ENCODE measurements at places on chromosomes 4 and X. TPM values are rescaled to one million over a fixed set of nuclear protein-coding genes. Genes with fewer than 3 reads are reported as not detected.
A peak's percentile ranks its signal among the peaks of the same experiment; 100 is the strongest.

Gene OPHN1
- 0.23 TPM for total RNA-seq

Gene CXCL11
- total RNA-seq = not detected

Gene KLF8
- 5.4 TPM for total RNA-seq

Gene XAGE1B
- not detected for total RNA-seq

Gene APEX2
- total RNA-seq = 13.4 TPM

Gene CHM
- 22.3 TPM for total RNA-seq

Gene UBA1
- 129 TPM for total RNA-seq

Gene MSX1
- total RNA-seq = not detected

Gene PAGE2
- total RNA-seq = not detected

Gene GC
- not detected for total RNA-seq

GRCh38 chr4:84786478-84786877 lies 180.0 kb downstream of the WDFY3 start:
- DNase-seq = no peak

- no peak for DNase-seq
Measured at GRCh38 chr4:169841776-169842175, 84.0 kb upstream of the HPF1 start.

DNA sequence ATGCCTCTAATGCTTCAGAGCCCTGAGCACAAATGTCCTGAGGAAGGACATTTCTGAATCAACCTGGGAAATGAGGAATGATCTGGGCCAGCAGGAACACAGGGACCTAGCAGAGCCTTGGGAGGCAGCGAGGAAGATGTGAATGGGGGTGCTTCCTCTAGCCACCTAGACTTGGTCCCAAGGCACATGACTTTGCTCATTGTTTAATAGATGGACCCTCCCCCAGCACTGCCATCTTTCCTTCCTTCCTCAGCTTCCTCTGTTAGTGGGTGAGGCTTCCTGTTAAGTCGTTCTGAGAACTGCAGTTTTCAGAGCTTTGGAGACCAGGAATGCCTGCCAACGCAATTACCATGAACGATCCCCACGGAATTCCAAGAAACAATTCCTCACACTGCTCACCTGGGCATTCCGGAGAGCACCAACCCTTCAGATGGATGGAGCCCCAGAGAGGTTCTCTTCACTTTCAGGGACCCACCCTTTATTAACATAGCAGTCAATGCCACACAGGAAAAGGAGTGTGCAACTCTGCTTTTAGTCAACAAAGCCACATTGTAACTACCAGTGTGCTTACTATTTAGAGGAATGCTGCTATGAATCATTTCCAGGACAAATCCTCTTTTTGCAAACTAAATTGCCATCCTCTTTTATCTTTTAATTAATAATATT lies 48.5 kb upstream of the STIM2 start:
- DNase-seq = no peak

GRCh38 chrX:78019586-78020483 lies 50.4 kb upstream of the PGAM4 start:
- no peak for DNase-seq

GRCh38 chr4:1870328-1870577 lies 940 bp upstream of the NSD2 start:
- peak; percentile 88 for DNase-seq

- no peak for DNase-seq
Measured at GRCh38 chrX:13411496-13412207, 91.8 kb upstream of the ATXN3L start.

DNA sequence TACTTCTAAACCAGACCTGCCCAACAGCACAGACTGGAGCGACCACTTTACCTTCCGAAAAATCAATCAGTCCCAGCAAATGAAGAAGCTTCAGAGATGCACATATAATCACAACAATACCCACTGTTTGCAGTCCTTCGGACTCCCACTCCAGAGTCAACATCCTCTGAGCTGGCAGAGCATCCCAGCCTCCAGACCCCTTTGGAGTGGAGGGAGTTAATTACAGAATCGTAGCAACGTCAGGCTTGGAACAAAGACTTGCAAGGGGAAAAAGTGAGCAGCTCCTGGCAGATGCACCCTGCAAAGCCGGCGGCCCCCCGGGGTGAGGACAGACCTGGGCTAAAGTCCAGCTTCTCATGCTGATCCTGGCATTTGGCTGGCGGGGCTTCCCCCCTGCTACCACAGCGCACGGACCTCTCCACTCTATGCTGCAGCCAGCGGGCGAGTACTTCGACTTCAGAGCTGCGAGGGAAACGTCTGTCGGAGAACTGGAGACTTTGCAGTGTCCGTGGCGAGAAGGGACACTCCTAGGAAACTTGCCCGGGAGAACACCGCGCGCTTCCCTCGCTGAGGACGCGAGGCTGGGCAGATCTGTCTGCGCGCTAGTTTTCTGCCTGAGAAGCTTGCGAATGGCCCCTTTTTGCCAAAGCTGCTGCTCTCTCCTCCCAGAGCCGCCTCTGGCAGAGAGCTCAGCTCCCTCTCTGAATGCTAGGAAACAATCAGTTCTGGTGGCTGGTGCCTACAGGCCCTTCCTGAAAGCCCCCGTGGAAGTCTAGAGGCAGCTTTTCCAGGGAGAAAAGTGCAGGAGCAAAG lies 283.7 kb downstream of the PACRGL start:
- DNase-seq = no peak

- DNase-seq = no peak
Measured at GRCh38 chr4:55876387-55876786, 22.9 kb downstream of the EXOC1 start.

- no peak for DNase-seq
Measured at GRCh38 chr4:73976716-73977115, 5.1 kb downstream of the PF4 start.

DNA sequence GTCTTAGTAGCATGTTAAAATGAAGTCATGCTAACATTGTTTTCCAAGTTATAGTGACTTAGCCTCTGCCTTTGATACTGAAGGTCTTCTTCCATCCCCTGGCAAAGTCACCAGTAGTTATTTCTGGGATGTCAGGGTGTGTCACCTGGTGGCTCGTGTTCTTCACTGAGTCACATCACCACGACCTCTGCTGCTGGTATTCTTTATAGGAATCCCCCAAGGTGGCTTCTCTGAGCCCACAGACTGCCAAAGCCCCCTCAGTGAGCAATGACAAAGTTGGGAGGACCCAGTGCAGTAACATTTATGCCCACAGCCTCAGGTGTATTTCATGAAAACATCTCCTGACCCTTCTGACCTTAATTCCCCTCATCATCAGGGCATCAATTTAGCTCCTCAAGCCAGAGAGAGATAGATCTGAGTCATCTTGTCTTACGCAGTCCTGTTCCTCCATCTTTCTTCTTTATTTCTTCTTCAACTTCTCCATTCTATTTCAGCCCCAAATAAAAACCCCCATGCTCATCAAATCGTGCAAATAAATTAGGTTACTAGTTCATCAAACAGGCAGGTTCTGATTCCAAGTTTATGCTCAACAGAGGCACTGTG lies 29.3 kb upstream of the GPRIN3 start:
- no peak for DNase-seq

DNA sequence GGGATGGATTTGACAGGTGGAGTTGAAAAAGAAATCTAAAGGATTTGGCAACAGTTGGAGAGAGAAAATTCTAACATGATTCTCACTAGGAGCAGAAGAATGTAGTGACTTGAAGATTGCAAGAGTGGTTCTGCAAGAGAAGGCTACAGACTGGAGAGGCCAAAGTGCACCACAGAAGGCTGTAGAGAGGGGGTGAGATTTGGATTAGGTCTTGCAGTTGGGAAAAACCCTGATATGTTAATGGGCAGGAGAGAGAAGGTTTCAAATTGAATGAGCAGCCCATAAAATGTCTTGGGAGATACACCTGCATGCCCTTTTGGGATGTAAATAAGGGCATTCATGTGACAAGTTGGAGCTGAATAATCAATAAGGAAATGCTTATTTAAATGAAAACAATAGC lies 14.7 kb upstream of the VEGFD start:
- no peak for DNase-seq

- no peak for DNase-seq
Measured at GRCh38 chr4:137892134-137892533, 350.0 kb downstream of the SLC7A11 start.

DNA sequence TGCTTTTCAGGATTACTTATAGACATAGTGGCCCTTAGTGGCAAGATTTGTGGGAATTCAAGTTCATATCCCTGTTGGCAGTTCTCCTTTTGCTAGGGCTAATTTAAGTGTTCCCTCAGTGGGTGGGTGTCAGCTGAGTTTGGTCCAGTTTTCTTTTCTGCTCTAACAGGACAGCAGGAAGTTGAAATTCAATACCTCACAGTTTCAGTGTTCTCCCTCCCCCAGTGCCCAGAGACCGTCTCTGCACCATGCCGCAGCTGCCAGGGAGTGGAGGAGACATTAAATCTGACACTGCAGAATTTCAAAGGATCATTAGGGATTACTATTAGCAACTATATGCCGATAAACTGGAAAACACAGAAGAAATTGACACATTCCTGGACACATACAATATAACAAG lies 50.7 kb downstream of the UBE2NL start:
- DNase-seq = no peak

DNA sequence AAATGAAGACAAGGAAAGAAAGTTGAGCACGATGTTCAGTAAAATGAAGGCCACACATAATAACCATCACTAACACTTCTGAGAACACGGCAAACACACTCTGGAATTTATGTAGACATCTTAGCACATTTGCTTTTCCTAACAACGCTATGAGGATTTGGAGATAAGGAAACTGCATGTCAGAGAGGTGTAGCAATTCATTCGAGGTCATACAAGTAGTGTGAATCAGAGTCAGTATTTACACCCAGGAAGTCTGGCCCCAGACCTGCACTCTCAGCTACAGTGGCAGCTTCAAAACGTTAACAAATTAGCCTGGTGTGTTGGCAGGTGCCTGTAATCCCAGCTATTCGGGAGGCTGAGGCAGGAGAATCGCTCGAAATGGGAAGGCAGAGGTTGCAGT lies 253.4 kb downstream of the PDGFC start:
- no peak for DNase-seq

GRCh38 chr4:167032871-167033270 lies 201.4 kb downstream of the SPOCK3 start:
- no peak for DNase-seq

DNA sequence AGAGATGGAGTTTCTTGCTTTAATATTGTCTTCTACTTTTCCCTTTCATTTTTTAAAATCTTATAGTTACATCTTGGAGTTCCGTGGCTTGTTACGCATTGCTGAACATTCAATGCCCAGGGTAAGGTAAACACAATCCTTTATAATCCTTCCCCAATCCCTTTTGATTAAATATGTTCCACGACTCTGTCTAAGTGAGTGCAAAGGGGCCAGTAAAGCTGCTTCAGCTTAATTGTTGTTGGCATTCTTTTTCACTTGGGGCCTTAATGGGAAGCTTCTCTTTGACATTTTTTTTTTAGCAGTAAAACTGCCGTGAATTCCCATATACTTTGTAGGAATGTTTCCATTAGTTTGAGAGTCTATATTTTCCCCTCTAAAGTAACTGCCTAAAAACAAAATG lies 1028.1 kb downstream of the C4orf33 start:
- no peak for DNase-seq

DNA sequence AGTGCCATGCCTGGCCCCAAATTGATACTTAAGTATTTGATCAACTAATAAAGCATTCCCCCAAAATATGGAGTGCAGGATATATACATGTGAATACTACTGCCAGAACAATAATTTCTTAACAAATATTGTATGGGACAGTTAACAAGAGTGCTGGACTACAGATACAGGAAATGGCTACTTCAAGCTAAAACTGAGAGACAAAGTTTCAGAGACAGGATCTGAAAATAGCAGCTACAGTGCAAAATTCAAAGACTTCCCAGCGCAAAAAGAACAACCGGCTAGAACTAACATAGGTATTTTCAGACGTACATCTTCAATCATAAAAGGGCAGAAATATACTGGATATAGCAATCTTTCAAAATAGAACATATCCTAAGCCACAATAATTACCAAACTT lies 6.3 kb downstream of the ATRX start:
- no peak for DNase-seq

GRCh38 chr4:19319607-19320006 lies 932.1 kb upstream of the SLIT2 start:
- DNase-seq = no peak

DNA sequence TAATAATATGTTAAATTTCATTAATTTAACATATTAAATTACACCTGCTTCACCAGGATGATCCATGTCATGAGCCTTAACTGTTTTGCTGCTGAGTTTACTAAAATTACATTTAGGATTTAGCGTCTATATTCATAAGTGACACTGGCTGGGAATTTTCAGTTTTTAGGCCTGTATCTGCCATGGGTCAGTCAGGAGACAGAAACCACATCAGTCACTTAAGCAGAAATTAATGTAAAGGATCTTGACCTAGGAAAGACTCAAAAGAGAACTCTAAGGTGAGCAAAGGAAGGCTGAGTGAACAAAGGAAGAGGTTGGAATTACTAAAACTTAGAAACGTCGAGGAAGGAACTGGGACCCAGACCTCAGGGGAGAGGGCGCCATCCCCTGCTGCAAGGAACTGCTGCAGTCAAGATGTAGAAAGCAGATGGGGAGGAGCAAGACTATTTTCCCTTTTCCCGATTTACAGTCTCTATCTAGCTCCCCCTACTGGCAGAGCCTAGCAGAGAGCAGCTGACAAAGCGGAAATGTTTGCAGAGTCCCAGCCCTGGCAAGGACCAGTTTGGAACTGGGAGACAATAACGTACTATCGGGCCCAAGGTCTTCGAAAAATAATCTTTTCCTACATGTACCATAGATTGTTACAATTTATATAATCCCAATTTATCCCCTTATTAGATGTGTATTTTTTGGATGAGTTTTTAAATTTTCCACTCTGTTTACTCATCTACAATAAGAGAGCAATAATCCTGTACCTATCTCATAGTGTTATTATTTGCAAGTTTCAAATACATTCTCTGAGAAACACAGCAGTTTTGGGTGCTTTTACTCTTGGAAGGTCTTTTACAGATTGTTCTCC lies 22.6 kb upstream of the RBBP7 start:
- DNase-seq = peak; percentile 49

- no peak for DNase-seq
Measured at GRCh38 chr4:20433097-20433705, 181.5 kb downstream of the SLIT2 start.

GRCh38 chr4:36676139-36677050 lies 395.0 kb downstream of the DTHD1 start:
- no peak for DNase-seq

- DNase-seq = no peak
Measured at GRCh38 chrX:107935664-107936433, 46.3 kb downstream of the TEX13B start.

- DNase-seq = no peak
Measured at GRCh38 chrX:40660381-40660780, 13.0 kb upstream of the CXorf38 start.

- no peak for DNase-seq
Measured at GRCh38 chr4:119284876-119285780, 36.8 kb downstream of the FABP2 start.

- no peak for DNase-seq
Measured at GRCh38 chr4:94931626-94932025, 173.9 kb downstream of the BMPR1B start.

- no peak for DNase-seq
Measured at GRCh38 chr4:8699479-8700145, 107.0 kb downstream of the CPZ start.

GRCh38 chr4:42148425-42148824 lies 4.0 kb downstream of the BEND4 start:
- DNase-seq = no peak
